ENCODE measurements at places on chromosomes 16 and 17.

DNA sequence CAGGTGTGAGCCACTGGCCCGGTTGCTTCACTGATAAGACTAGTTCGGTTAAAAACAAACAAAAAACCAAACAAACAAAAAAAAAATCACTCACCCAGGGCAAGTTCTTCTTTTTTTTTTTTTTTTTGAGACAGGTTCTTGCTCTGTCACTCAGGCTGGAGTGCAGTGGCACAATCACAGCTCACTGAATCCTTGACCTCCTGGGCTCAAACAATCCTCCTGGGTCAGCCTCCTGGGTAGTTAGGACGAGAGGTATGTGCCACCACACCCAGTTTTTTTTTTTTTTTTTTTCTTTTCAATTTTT lies 119.5 kb upstream of the CORO6 start:
- DNase-seq, result no peak

GRCh38 chr17:83200751-83201150 lies 121.3 kb downstream of the METRNL start:
- no peak for DNase-seq

- peak; percentile 67 for DNase-seq
Measured at GRCh38 chr17:38584350-38584925, 21.3 kb downstream of the SRCIN1 start.

- no peak for DNase-seq
Measured at GRCh38 chr16:82732461-82732860, 105.7 kb downstream of the CDH13 start.

GRCh38 chr16:2476741-2477140 lies 1.8 kb downstream of the TBC1D24 start:
- no peak for DNase-seq

DNA sequence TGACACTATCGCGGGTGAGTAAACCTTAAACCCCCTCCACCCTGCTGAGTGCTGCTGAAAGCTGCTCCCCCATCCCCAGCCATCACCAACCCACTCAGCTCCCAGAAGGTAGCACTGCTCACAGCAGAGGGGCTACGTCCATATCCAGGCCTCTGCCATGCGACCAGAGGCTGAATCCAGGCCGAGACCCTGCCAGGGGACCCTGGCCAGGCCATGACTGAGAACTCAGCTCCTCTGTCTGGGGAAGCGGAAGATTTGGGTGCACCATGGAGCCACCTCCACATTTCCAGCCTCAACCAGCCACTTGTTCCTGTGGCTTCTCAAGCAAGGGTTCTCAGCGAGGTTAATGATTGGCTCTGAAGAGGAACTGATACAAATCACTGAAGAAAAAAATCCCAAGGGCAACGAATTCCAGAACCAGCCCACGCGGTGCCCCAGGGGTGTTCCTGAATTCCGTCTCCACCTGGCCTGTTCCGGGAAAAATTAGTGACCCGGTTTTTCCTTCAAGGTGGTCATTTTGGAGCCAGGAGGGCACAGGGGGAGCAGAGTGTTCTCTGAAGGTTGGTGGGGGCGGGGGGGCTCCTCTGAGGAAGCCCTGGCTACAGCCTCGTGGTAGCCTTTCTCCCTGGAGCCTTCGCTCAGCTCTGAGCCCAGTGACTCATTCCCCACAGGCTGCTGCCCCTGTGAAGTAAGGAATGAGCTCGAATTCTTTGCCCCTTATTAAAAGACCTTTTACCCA lies 9.3 kb upstream of the SLC16A5 start:
- DNase-seq, result peak; percentile 67

GRCh38 chr16:77624085-77624484 lies 98.2 kb upstream of the NUDT7 start:
- DNase-seq, result no peak

- no peak for DNase-seq
Measured at GRCh38 chr17:31733326-31733725, 125.7 kb downstream of the COPRS start.

- DNase-seq, result no peak
Measured at GRCh38 chr17:5759501-5759925, 175.2 kb upstream of the NLRP1 start.

GRCh38 chr16:66429290-66429962 lies 2.3 kb downstream of the BEAN1 start:
- DNase-seq, result no peak

DNA sequence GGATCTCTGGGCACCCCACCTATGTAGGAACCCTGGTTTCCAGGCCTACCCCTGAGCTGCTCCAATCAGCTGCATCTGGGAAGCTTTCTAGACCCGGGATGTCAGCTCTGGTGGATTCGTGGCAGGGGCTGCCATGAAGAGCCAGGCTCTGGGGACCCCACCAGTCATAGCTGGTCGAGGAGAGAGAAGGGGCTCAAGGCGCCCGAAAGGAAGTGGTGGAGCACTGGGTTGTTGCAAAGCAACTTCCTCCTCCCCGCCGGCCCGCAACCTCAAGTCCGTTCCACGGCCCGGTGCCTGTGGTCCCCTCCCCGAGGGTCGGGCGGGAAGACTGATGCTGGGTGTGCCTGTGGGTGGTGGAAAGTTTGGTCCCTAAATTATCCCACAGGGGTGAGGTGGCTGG lies 10.2 kb downstream of the TBKBP1 start:
- DNase-seq, result no peak

DNA sequence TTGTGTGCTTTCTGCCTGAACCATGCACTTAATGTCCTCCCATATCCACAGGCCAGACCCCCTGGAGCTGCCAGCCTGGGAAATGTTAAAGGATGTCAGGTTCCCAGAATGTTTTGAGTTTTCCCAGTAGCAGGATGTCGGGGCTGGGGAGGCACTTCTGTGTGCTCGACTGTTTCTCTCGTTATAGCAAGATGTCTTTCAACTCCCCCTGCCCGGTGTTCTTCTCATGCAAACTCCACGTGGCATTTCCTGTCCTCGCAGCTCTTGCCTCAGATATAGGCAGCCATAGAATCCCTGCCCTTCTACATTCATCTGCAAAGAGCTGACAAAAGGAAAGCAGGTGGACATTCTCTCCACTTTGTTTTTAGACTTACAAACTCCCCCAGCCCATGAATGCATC lies 457.2 kb upstream of the CDH11 start:
- DNase-seq, result no peak

GRCh38 chr17:44604116-44604761 lies 47.0 kb downstream of the FZD2 start:
- DNase-seq, result no peak

GRCh38 chr17:63834431-63835166 lies 7.1 kb upstream of the FTSJ3 start:
- peak; percentile 94 for DNase-seq

GRCh38 chr17:36720131-36720530 lies 118.7 kb downstream of the MRM1 start:
- no peak for DNase-seq

- no peak for DNase-seq
Measured at GRCh38 chr17:5405400-5405799, 14.1 kb downstream of the NUP88 start.

DNA sequence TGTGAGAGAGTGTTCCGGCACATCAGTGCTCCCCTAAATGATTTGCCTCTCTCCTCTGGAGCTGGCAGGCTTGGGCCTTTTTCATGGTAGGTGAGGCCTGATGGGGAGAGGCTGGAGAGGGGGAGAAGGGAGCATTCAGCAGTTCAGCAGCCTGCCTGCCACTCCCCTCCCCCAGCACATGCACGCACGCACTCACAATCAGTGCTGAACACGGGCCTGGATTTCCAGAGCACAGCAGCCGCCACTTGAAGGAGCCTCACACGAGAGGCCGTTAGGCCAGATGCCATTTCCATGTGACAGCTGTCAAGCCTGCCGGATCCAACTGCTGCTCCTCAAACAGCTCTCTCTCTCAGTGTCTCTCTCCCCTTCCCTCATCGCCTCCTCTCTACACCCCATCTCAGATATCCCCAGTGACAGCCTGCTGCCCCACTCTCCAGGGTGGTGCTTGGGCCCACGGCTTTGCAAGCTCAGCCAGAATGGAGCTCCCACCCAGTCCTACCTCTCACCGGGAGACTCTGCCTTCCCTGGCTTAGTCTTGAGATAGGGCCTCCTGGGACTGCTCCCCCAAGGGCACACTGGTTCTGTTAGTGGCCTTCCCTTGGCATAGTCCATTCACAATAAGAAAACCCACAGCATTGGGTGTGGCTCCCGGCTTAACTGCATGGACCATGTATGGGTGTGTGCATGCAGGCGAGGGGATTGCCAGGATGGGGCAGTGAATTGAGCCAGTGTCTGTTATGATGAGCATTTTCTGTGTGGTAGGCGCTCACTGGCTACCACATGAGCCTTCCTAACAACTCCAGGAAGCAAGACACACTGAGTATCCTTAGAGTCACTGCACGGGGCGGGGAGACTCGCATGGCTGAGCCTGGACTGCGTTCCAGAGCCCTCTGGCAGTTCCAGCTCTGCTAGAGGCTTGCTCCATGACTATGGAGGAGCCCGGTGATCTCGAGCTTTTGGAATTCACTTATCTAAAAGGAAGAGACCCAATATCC lies 226.2 kb downstream of the CCDC182 start:
- DNase-seq, result peak; percentile 44

GRCh38 chr16:87491522-87492290 lies 1.1 kb downstream of the ZCCHC14 start:
- no peak for DNase-seq

GRCh38 chr17:3030096-3030495 lies 33.3 kb downstream of the OR1D5 start:
- no peak for DNase-seq

- no peak for DNase-seq
Measured at GRCh38 chr17:46991617-46992016, 12.6 kb upstream of the RPRML start.

- no peak for DNase-seq
Measured at GRCh38 chr17:39926135-39926587, 1.2 kb downstream of the ORMDL3 start.
